ENCODE measurements at places on chromosomes 1 and 21.

GRCh38 chr1:179326746-179327145 lies 33.1 kb downstream of the SOAT1 start:
- DNase-seq = no peak

GRCh38 chr1:93587354-93587753 lies 94.3 kb downstream of the BCAR3 start:
- no peak for DNase-seq

DNA sequence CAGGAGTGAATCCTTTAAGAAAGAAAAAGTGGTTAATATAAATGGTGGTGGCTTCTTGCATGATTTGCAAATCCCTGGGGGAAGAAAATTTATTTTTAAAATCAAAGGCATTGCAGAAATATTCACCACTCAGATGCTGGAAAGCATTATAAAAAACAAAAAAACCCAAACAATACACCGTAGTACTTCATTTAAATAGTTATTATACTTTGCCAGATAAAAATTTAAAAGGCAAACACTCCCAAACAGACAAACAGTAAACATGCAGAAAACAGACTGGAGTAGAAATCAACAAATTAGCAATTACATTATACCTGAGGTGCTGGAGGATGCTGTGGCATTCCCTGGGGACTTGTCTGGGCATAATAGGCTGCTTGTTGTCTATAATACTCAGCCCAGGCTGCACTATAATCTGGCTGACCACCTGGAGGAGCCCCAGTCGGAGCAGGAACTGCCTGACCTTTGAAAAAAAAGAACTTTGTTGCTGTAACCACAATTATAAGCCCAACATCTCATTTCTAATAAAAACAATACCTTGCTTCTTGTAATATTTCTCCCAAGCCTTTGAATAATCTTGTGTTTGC lies 29.9 kb downstream of the FUBP1 start:
- no peak for DNase-seq

DNA sequence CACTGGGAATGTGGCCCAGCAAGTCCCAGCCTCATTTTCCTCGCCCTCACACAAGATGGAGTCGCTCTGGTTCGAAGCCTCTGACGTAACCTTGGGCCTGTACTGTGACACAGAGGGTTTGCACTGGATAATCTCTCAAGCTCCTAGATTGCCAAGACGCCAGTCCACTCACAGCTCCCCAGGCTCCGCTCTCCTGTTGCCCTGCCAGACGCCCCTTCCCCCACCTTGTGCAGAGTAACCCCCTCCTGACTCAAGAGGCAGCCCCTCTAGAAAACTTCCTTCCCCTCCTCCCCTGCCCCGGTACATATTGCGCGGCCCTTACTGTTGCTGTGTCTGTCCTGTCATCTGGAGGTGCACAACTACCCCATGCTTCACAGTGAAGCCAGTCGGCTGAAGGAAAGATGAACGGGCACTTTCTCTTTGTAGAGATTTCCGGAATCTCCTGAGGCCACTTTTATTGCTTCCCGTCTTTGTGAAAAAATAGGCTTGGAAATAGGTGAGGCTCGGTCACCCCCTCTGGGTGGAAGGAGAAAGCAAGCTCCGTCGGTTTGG lies 981 bp upstream of the KIAA1614 start:
- no peak for DNase-seq

DNA sequence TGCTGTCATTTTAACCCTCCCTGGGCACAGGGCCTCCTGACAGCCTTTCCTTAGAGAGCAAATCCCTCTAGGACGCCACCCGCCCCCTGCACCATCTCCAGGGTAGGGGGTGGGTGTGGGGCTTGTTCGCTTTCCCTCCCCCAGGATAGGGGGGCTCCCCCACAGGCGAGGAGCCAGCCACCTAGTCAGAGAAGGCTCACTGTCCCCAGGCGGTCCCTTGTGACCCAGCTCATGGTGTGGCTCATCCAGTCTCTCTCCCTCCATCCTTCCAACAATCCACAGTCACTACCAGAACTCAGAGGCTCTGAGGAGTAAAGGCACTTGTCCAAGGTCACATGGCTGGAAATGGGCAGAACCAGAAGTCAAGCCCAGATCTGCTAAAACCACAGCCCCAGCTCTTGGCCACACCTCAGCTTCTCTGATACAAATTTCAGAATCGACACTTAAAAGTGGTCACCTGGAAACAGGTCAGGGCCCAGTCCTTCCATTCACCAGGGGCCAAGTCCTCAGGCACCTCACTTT lies 89.8 kb downstream of the MRPL37 start:
- DNase-seq = no peak

- no peak for DNase-seq
These were observed 204.3 kb upstream of the RAB4A start for GRCh38 chr1:229066591-229066990.

- no peak for DNase-seq
These were observed 43.6 kb downstream of the PBX1 start for GRCh38 chr1:164602480-164603093.

GRCh38 chr1:165927169-165927568 lies 99.8 kb downstream of the UCK2 start:
- no peak for DNase-seq

DNA sequence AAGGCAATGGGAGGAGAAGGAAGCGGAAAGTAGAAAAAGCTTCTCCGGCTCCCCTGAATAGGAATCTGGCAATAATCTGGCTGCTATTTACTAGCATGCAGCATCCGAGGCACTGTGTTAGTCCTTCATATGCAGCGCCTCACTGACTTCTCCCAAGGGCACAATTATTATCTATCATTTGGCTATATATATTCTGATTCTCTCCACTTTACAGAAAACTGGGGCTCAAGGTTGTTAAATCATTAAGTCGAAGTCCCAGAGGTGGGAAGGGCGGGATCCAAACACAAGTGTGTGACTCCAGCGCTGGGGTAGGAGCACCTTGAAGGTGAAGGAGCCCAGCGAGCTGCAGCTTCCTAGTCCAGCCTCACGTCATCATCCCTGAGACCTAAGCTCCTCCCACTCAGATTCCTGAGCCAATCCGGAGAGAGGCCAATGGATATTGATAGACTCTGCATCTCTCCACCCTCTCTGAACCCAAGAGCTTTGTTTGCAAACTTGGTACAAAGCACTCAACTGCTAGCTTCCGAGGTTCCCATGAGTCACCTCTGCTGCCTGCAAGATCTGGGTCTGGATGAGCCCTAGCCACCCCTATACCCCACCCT lies 16.6 kb upstream of the EYA3 start:
- no peak for DNase-seq

DNA sequence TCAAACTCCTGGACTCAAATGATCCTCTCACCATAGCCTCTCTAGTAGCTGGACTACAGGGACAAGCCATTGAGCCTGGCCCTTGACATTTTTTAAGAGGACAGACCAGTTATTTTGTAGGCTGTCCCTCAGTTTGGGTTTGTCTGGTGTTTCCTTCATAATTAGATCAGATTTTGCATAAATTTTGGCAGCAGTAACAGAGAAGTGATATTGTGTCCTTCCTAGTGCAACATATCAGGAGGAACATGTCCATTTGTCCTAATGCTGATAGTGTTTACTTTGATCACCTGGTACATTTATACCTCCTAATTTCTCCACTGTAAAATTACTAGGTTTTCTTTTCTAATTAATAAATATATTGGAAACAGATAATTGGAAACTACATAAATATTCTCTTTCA lies 5.9 kb upstream of the NID1 start:
- no peak for DNase-seq

DNA sequence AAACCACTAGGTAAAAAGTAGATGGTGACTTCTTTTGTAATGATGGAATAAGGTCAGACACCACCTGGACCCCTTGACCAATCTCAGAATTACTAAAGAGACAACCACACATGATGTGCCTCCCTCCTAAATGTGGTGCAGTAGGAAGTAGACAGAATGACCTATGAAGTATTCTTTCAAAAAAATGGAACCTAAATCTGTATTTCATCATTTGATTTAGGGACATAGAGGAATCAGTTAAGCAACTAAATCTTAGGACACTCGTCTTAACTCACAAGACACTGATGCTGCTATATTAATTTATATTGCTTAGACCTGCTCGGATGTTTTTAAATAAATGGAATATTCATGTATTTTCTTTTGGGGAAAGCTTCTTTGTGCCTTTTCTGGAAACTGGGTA lies 80.9 kb upstream of the IRF2BP2 start:
- no peak for DNase-seq

DNA sequence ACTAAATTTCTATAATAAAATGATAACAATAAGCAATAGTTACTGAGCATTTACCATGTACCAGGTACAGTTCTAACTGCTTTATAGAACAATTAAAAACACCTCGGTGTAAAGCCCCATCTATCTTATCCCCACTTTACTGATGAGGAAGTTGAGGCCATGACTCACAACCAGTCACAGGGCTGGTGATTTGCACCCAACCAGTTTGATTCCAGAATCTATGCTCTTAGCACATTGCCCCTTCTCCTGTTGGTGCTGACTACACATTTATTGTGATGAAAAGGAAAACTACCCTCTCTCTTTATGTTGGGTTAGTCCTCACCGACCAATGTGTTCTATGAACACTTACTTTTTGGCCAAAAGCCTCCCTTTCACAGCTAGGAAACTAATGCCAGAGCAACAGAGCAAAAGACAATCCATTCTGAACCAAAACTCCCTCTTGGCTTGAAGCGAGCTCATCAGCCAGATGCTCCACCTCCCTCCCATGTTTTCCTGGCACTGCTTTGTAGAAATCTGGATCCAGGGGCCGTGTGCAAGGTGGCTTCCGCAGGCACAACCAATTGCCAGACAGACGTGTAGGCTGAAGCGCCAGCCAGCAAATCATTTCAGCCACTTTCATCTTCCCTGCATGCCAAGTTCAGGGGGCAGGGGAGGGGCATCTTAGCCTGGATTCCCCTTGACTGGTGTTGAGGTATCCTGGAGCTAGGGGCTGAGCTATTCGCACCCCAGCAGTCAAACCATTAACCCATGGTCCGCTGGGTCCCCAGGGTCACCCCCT lies 32.0 kb upstream of the SLC30A1 start:
- DNase-seq = no peak

- DNase-seq = no peak
These were observed 160.5 kb downstream of the PDE4B start for GRCh38 chr1:65953170-65953569.

GRCh38 chr1:245516284-245516759 lies 361.5 kb downstream of the KIF26B start:
- no peak for DNase-seq

GRCh38 chr1:156229809-156230472 lies 12.0 kb upstream of the BGLAP start:
- DNase-seq = no peak

DNA sequence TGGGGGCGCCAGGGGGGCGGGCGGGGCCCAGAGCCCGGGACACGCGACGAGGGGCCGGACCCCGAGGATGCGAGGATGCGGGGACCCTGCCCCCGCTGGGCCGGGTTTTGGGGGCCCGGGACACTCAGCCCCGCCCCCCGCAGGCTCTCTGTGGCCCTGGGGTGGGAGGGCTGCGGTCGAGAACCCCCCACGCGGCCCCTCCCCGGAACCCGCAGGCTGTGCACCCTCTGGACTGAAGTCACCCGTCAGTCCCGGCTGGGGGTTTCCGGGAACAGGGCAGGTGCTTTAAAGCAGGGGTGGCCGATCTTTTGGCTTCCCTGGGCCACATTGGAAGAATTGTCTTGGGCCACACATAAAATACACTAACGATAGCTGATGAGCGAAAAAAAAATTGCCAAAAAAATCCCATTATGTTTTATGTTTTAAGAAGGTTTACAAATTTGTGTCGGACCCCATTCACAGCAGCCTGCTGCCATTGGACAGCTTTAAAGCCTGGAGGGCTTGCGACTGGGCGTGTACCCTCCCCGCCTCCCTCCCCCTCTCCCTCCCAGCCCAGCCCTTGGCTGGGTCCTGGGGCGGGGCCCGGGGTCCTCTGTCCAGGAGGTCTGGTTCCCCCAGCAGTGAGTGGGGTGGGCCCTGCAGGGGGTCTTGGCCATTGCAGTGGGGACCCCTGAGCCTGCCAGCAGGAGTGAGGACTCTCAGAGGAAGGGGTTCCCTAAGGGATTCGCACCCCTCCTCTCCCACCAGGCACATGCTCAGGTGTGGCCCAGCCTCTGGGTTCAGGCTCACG lies 21.6 kb upstream of the C1orf159 start:
- peak; percentile 51 for DNase-seq

DNA sequence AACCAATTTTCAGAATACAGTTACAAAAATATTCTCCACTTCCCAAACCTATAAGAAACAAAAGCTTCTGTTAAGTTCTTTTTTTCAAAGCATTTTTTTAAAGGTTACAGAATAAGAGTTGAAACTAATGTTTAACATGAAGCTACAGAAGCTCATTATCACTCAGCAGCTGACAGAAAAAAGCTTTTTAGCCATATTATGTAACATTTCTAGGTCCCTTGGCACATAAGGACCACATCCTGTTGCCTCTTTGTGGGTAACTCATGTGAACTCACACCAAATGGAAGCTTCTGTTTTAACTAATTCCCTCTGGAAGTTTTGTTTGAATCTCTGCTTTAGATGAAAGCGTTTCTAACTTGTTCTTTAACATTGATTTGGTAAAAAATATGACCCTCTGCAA lies 242.5 kb upstream of the TMPRSS15 start:
- no peak for DNase-seq

DNA sequence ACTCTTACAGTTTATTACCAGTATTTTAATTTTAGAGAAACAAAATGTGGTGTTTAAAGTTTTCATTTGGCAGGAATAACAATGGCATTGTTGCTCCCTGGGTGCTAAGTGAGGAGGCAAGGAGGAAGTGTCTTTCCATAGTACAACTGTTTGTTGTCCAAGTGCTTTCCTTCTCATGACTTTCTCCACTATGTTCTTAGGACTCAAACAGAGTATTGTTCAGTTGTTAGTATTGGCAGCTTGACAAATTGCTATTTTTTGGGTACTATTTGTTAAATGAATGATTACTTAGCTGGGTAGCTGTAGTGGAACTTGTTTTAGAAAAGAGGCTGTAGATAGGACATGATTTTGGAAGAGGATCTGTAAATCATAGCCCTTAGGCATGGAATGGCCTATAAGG lies 7.5 kb downstream of the OTUD3 start:
- DNase-seq = no peak

- no peak for DNase-seq
These were observed 40.5 kb downstream of the ESRRG start for GRCh38 chr1:216682752-216683151.

GRCh38 chr1:143720087-143721023 lies 251.4 kb downstream of the FAM72C start:
- no peak for DNase-seq

GRCh38 chr1:243416495-243416894 lies 160.7 kb downstream of the SDCCAG8 start:
- no peak for DNase-seq

DNA sequence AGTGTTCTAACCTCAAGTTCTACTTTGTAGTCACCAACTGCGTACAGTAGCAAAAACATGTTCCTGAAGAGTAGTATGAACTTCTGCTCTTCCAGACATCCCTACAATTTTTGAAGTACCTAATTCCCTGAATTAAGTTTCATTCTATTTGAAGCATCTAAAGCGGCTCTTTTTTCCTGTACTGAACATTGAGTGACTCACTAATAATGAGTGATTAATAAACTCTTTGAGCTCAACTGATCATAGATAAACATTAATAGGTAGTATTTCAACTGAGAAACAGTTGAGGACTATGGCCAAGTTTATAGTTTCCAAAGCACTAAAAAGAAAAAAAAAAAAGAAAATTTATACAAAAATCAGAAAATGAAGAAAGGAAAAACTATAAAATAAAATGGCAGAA lies 683.1 kb downstream of the LTN1 start:
- no peak for DNase-seq

Data from activated naive CD4-positive, alpha-beta T cell treated with anti-CD3 and anti-CD28 coated beads, Interleukin-2, amount 50 U/mL, for 72 hours (primary cell).